ENCODE measurements at places on chromosomes 2 and 18.

DNA sequence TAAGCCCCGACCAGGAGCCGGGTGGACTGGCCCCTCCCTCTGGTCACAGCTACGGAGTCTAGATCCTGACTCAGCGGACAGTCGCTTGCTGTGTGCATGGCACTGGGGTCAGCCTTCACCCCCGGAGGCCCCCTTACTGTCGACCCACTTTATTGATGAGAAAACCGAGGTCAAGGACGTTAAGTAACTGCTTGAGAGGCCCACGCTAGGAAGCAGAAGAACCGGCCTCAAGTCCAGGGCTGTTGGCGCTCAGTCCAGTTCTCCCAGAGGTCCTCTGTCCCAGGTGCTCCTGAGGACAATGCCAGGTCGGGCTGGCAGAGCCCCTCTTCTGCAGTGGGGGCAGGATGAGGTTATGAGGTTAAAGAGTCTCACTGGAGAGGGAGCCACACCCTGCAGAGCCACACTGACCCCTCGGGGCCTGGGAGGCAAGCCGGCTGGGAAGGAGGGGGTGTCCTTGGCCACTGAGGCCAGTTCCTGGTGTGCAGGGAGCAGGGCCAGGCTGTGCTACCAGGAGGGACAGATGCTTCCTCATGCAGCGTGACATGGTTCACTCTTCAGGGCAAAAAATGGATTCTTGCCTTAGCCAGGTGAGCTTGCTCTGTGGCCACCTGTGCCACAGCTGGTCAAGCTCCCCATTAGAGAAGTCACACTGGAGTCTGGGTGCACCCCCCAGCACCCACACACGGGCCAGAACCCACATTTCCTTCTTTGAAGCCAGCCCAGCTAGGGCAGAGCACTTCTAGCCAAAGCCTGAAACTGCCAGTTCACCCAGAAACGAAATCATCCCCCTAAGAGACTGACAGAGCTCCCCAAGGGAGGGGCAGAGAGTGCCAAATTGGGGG, 47.3 kb upstream of the HPCAL1 start:
- no peak for DNase-seq

DNA sequence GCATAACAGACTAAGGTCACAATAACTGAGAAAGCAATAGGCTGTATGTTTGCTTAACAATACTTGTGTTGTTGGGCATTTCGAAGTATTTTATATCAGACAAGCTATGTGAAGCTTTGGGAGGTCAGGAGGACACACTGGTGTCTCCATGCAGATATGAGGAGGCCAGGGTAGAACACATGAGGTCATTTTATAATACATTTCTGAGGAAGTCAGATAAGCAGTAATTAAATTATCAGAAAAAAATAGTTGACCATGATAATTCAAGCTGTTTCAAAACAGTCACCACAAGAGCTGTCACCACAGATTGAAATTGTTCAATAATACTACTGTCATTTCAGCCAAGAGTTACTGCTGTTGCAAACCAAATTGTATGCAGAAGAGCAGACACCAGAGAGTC, 160.6 kb downstream of the RIT2 start:
- no peak for DNase-seq

- DNase-seq: peak; percentile 50
These were observed 15.5 kb downstream of the ADRA2B start for GRCh38 chr2:96100893-96101304.

- no peak for DNase-seq
These were observed 921.0 kb upstream of the SLC39A10 start for GRCh38 chr2:194735837-194736542.

DNA sequence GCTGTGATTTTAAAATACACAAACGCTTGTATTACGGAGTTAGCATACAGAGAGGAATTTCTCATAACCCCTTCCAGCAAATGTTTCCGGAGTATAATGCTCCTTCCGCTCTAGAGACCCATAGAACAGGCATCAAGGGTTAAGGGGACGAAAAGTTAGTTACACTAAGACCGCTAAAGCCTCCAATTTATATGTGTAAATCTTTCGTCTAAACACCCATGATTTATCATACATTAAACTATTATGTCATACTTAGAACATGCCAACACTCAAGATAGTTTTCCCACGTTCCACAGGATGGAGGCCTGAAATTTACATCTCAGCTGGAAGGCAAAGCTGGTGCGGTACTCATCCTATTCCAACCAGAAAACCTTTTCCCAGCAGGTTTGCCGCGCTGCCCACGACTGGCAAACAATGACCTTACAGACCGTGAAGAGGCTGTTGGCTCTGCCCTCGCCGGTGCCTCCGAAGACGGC, 650 bp downstream of the ORMDL1 start:
- no peak for DNase-seq

DNA sequence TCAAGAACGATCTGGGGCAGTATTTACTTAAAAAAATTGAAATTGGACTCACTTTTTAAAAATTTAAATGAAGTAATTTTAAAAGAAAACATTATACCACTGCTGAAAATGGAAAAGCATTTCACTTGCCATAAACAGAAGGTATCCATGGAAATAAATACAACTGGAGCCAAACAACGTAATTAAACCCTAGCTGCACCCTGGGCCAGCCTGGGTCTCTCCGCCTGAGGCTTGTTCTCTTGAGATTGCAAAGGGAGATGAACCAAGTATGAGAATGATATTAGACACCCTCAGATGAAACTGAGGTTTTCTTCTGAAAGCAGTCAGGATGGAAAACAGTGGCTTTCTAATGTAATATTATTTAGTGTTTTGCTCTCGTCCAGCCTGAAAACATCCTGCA, 264.4 kb downstream of the KCNE4 start:
- no peak for DNase-seq

DNA sequence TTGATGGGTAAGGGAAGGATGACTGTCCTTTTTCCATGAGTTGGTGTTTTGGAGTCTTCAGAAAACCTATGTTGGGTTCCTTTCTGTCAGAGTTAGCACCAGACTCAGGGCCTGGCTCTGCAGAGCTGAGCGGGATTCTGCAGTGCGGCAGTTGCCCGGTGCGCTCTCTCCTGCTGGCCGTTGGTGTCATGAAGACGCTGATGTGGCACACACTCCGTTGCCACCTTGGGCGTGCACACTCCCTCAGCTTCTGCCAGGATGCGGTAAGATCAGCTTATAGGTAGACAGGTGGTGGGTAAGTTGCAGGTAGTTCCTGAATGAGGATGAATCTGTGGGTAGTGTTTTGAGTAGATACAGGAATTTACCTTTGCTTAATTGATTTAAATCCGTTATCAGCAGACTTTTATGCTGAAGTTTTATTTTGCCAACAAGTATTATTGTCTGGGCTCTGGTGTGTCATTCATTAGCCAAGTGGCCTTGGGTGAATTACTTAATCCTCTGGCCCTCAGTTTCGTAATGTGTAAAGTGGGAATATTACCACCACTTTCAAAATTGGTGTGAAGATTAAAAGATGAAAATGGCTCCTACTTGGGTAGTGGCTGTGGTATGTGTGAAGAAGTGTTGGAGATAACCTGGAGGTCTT, 26.8 kb downstream of the DGKD start:
- DNase-seq: no peak

DNA sequence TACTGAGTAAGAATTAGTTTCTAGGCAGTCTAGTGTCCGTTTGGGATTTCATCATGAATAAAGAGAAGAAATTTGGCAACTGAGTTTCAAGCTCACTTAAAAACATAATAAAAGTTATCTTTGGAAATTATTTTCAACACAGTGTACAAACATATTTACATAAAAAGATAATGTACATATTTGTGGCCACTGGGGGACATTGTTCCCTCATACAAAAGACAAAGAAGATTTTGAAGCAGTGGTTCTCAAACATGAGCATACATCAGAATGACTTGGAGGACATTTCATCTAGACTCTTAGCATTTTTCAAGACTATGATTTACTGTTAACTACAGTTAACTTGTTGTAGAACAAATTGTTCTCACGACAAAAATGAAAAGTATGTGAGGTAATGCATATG, 15.7 kb upstream of the TTC21B start:
- no peak for DNase-seq

DNA sequence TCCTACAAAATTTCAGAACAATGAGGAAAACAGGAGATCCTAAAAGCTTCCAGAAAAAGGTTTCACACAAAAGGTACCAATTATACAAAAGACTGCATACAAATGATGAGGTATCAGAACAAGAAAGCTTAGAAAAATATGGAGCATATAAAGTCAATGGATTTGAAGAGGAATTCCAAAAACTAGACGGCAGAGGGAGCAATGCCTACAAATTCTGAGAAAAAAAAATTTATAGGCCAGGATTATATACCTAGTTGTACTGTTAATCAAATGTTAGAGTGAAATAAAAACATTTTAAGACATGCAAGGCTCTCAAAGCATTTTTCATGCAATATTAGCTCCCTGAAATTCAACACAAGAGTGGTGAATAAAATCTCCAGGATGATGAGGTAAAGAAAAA, 106.2 kb downstream of the ZRANB3 start:
- no peak for DNase-seq
